Activated CD4-positive, alpha-beta T cell treated with anti-CD3 and anti-CD28 coated beads for 24 hours (primary cell): ENCODE measurements at places on chromosomes 11 and 22.

DNA sequence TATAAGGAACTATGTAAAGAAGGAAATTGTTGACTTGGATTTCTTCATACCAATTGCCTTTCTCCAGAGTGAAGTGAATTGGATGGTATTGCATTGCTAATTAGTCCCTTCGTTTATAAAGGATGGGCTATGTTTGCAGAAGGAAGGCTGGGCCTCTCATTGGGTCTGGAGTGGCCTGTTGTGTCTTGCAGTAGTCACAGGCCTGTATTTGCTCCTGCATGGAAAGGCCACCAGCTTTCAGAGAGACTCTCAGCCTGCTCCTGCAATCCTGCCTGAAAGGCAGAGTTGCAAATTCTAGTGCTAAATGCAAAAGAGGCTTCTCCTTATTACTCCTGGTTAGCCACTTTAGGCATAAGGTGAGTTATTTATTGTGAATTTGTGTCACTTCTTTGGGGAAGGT lies 103.8 kb downstream of the EXT2 start:
- DNase-seq = no peak

DNA sequence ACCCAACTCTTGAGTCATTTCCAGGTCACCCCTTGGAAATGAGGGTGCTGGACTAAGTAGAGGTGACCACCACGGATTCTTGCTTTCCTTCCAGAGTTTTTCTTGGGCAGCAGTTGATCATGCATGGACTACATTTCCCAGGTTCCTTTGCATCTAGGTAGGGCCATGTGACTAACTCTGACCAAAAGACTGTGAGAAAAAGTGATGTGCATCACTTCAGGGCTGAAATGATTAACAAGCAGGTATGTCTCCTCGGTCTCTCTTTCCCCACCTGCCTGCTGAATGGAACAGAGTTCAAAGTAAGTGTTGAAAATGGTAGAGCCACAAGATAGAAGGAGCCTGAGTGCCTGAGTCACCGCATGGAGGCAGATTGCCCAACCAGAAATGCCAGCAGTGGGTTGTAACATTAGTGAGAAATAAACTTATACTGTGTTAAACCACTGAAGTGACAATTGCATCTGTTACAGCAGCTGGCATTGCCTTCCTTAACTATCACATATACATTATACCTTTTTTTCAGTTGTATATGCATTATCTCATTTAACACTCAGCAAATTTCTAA lies 113.5 kb downstream of the MN1 start:
- DNase-seq = no peak

- no peak for DNase-seq
Observed at GRCh38 chr22:19871023-19871844, 16.6 kb upstream of the GNB1L start.

- no peak for DNase-seq
Observed at GRCh38 chr11:14656536-14657457, 13.2 kb downstream of the PDE3B start.

GRCh38 chr11:47329431-47329986 lies 23.0 kb downstream of the MYBPC3 start:
- DNase-seq = no peak

GRCh38 chr11:106957030-106957482 lies 61.2 kb downstream of the GUCY1A2 start:
- no peak for DNase-seq

- DNase-seq = no peak
Observed at GRCh38 chr22:49497266-49497665, 330.4 kb downstream of the BRD1 start.
